Neural crest cell (in vitro differentiated cells): ENCODE measurements at places on chromosomes 7 and 10. TPM values are rescaled to one million over a fixed set of nuclear protein-coding genes. Genes with fewer than 3 reads are reported as not detected.

DNA sequence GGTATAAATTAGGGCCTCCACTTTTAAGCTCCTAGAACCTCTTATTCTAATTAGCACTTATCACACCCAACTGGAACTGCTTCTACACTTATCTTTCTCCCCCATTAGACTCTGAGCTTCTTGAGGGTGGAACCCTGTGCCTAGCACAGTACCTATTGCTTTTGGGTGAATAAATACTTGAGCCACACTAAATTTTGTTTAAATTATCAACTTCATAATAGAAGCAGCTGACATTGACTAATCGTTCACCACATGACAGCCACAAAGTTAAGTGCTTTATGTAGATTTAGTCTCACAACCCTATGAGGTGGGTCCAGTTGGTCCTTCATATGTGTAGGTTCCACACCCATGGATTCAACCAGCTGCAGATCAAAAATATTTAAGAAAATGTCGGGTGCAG is 36.0 kb upstream of the DNAJB12 start:
- DNase-seq: no peak

DNA sequence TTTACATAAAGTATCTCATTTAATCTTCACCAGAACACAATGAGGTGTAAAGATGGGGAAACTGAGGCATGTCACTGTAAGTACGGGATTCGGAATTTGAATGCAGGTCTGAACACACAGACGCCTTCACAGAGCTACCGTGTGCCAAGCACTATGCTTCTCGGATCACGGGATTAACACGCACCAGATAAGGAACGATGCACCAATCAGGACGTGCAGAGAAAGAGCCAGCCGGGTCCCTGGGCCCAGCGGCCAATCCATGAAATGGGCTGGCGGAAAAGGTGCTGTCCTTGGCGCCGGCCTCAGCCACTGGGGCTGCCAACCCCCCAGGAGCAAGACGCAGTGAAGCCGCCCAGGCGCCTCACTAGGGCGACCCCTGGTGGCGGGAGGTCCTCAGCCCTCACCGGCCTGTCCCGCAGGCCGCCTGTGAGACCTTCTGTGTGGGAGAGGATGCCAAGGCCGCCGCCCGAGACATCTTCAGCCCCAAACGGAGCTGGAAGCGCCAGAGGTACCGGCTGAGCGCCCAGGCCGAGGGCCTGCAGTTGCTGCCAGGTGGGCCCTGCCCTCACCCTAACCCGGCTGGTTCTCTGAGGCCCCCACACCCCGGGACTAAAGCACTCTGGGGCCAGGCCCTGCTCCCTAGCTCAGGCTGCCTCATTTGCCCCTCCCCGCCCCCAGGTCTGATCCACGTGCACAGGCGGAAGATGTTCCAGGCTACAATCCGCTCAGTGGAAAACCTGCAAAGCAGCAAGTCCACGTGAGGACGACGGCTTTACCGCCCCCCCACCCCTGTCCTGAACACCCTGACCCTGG is 15.6 kb downstream of the ATG9B start:
- no peak for DNase-seq

- DNase-seq: no peak
Observed at GRCh38 chr10:58574058-58574457, 61.4 kb downstream of the BICC1 start.

DNA sequence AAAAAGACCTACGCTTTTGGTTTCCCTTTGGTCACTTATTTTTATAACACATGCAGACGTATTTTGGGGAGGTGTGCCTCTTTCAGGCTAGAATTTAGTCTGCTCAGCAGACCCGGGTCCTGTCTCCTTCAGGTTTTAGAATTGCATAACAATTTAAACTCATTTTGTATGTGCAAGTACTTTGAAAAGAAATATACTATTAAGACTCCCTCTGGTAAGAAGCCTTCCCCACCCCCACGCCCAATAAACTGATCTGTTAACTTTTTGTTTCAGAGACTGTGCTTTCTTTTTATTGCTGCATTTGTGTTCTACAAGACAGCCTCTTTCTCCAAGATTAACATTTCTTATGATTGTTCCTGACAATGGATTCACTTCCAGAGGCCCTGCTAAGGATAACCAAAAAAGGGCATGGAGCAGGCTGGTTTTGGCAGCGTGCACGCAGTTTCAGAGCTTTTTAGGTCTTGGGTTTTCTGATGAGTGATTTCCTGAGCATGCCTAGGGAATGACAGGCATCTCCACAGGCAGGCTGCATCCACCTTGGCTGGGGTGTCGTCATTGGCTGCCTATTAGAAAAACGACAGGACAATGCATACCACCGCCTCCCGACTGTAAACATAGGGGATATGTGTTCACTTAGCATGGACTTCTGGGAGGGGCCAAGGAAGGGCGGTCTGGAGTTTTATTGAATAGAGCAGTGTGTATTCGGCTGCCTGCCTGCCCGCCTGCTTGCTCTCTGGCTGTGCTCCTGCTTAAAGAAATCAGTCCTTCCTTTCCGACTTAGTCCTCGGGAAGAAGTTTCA is at the start of gene CALD1:
CALD1 (plus strand) TSS at position 694 of the 800 bp plus-strand sequence. CDS start 88,100 bp downstream, outside the sequence.
- DNase-seq: peak; percentile 54

DNA sequence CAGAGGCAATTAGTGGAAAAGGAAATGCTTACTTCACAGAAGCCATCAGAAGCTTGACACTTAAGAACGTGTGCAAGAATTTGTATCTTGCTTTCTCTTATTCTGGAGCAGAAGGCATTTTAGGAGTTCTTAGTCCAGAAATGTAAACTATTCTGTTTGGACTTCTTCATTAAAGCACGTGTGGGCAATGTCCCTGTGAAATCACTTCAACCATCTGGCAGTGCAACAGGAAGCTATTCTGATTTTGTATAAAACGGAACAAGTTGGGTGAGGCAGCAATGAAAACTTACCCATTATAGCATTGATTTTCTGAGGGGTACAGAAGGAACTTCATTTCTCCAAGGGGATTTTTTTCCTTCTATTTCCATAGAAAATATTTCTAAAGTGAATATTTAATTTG is 21.3 kb upstream of the ARHGAP21 start:
- no peak for DNase-seq

GRCh38 chr7:1305873-1306272 is 73.2 kb downstream of the UNCX start:
- DNase-seq: no peak

- peak; percentile 57 for DNase-seq
Observed at GRCh38 chr10:86688398-86688921, 20.1 kb downstream of the LDB3 start.

GRCh38 chr7:4610768-4611467 is 71.2 kb upstream of the FOXK1 start:
- peak; percentile 51 for DNase-seq

DNA sequence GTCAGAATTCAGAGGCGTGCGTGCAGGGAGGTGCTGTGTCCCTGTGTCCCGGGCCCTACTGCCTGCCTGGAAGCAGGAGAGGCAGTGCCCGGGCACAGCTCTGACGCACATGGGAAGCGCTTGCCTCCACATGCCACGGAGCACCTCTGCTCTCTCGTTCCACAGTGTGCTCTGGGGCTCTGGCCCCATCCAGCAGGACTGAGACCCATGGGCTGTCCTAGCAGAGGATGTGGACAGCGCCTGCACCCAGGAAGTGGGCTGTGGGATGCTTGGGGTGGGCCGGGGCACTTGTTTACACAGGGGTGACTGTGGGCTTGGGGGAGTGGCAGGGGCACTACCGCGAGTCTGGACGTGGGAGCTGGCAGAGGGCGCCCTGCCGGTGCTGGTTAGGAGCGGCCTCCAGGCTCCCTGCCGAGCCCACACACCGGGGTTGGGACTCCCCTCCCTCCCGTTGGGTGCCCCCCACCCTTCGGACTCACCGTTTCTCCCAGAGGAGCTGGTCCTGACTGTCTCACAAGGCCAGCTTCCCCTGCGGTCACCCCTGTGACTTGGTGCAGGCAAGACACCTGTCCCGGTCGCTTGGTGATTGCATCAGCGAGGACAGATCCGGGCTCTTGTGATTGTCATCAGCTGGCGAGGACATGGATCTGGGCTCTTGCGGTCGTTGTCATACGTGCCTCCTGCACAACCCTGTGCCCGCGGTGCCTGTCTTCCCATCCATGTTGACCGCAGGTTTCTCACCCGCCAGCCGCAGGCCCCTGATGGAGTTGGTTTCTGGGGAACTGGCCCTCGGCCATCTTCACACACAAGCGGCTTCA is 83.1 kb downstream of the NKX6-2 start:
- no peak for DNase-seq

IFIT1B gene
- not detected in 2 replicates for total RNA-seq

ANKRD61 gene
- 0.70 and 0.80 TPM in 2 replicates for total RNA-seq

CTAGE4 gene
- total RNA-seq: 0.55 TPM in 1 of 2 replicates, not detected in the other

SLC18A3 gene
- 16.7 and 17.9 TPM in 2 replicates for total RNA-seq

HPS6 gene
- total RNA-seq: 17.5 and 18.9 TPM in 2 replicates

CACNB2 gene
- 2.1 and 2.2 TPM in 2 replicates for total RNA-seq
